Endothelial cell of umbilical vein (primary cell): ENCODE measurements at places on chromosomes 5 and 9. TPM values are rescaled to one million over a fixed set of nuclear protein-coding genes. Genes with fewer than 3 reads are reported as not detected.
A peak's percentile ranks its signal among the peaks of the same experiment; 100 is the strongest.

DNA sequence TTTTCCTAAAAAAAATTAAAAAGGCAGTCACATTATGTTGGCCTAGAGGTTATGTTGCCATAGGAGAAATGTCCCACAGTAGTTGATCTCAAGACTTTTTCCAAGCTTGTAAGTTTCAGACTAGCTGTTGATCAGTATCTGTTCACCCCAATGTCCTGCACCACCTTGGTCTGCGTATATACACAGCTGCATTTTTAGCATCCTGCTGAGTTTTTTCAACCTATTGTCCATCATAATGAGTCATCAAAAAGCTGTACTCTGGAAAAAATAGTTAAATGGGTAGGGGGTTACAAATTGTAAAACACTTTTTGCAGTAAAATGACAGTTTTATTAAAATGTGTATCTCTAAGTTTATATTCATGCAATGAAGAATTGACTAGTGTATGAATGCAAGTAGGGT lies 53.2 kb upstream of the TMEM171 start:
- DNase-seq = peak; percentile 78

DNA sequence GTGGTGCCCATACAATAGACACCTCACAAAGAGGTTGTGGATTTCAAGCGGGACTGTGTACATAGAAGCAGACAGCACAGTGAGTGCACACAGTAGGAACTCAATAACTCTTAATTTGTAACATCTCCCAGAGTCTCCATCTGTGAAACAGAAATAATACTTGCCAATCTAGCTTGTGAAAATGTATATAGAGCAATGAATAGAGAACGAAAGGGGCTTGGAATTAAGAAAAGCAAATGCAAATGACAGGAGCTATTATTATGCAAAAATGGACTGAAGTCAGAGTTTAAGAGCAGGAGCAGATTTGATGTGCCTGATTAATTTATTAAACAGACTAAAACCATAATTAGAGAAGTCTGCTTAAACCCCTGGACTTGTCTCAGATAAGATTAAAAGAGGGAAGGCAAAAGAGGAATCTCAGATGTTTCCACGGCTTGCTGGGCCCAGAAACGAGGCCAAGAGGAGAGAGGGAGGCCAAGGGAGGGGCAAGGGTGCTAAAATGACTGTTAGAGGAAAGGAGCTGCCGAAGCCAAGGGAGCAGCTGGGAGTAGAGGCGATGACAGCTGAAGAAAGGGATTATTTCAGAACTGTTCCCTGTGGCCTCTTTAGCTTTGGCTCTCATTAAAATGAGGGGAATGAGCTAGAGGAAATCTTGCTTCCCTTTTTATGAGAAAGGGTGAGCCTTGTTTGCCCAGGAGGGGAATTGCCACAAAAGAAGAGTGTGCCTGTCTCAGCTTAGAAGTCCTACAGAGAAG lies 72.1 kb downstream of the FEM1C start:
- DNase-seq = no peak

GRCh38 chr5:172671091-172671490 lies 30.0 kb downstream of the NEURL1B start:
- no peak for DNase-seq

DNA sequence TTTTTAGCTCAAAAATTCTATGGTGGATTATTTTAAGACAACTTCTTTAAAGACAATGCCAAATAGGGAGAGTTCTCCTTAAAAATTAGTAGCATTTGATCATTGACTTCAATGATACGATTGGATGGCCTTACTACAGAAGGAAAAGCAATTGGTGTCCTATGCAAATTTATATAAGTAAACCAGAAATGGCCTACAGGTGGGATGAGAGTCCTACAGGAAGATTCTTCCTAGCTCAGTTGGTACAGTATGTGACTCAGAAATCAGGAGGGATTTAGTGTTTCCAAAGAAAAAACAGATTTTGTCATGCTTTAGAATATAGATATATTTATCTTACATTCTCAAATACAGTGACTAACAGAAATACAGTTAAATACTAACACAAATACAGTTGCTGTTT lies 6.5 kb downstream of the ANKRA2 start:
- DNase-seq = no peak

DNA sequence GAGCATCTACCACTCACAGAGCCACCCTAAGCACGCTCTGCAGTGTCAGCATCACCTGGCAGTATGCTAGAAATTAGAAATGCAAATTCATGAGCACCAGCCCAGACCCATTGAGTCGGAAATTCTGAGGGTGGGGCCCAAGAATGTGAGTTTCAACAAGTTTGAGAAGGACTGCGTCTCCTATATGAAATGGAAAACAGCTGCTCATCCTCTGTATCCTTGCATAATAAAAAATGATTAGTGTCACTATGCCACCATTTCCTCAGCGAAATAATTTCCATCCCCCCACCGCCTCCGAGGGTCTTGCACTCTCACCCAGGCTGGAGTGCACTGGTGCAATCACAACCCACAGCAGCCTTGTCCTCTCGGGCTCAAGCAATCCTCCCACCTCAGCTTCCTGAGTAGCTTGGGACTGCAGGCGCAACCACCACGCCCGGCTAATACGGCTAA lies 1.3 kb upstream of the IQGAP2 start:
- DNase-seq = no peak

- DNase-seq = no peak
Observed at GRCh38 chr5:63164838-63165535, 586.4 kb downstream of the LRRC70 start.

DNA sequence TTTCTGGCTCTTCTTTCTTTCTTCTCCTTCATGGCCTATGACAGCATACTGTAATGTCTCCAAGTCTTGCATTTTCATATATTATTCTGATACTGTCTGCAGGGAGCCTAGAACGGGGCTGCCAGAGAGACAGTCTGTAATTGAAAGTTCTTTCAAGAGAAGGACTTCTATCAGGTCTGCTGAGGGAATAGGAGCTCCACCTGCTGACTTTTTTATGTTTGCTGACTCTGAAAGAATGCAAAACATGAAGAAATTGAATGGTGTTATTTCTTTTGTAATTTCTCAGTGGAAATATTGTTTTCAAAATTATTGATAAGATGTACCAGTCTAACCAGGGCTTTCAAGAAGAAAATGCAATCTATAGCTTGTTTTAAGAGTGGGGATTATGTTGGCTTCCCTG lies 121.9 kb upstream of the RFX3 start:
- peak; percentile 18 for DNase-seq

DNA sequence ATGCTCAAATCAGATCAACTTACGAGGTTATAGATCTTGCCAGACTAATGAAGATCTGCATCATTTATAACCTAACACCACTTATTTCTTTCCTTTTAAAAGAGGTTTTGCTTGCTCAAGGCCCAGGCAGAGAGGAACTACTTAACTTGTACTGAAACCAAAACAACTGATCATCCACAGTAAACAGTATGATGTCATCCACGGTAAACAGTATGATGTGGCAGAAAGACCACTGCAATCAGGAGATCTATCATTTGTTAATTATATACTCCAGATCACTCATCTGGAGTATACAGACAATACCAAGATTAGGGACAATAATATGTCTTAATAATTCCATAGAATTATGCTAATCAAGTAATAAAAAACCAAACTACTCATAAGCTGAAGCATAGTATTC lies 116.8 kb downstream of the ADAMTS6 start:
- DNase-seq = no peak

GRCh38 chr5:169803077-169803981 lies 166.3 kb downstream of the DOCK2 start:
- no peak for DNase-seq

GRCh38 chr9:72384710-72385485 lies 19.9 kb upstream of the ZFAND5 start:
- no peak for DNase-seq

DNA sequence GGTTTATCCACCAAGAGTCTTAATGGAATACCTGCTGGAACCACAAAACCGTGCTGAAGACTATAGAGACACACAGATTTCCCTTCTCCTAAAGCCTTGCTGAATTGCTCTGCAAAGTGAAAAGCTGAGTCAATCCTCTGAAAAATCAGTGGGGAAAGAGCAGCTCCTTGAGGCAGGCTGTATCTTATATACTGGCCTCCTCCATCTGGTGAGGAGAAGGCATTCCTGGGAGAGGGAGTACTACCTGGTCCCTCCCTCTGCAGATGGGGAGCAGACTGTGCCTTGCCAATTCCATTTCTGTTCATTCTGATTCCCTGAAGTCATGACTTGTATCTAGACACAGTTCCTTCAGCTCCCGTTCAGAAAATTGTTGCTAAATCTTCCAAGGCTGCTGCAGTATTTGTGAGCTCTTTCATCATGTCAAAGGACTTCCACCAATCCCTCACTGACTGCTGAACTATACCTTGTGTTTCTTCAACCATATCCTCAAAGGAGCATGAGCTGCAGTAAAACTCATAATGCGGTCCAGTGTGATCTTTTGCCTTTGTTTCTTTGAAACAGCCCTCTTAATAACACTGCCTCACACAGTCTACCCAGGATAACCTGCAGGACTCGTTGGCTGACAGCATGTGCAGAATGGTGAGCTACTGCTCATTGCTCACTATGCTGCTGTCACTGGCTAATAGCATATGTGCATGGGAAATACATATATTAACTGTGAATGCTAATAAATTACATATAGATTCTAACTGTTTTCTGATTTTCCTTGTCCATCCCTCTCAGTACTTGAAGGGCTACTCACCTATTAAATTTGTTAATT lies 84.5 kb downstream of the FOXD1 start:
- DNase-seq = no peak

DNA sequence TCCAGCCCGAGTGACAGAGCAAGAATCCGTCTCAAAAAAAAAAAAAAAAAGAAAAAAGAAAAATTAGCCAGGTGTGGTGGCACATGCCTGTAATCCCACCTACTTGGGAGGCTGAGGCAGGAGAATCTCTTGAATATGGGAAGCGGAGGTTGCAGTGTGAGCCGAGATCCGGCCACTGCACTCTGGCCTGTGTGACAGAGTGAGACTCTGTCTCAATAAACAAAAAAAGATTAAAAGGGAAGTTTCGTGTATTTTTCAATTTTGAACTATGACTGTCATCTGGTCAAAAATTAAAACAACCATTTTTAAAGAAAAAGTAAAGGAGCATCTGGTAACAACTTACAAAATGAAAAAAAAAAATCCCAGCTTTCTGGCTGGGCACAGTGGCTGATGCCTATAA lies 36.3 kb upstream of the PLIN2 start:
- DNase-seq = no peak

DNA sequence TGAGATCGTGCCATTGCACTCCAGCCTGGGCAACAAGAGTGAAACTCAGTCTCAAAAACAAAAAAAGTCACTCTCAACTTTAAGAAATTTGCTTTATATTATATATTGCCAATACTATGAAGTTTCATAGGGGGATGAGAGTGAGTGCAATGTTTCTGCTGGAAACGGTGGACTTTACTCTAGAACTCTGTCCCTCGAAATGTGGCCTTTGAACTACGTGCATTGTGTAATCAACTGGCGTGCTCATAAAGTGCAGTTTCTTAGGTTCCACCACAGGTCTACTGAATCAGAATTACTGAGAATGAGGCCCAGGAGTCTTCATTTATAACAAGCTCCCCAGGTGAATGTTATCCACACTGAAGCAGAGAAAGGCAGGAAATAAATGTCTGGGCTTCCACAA lies 24.1 kb downstream of the OR2K2 start:
- DNase-seq = no peak

DNA sequence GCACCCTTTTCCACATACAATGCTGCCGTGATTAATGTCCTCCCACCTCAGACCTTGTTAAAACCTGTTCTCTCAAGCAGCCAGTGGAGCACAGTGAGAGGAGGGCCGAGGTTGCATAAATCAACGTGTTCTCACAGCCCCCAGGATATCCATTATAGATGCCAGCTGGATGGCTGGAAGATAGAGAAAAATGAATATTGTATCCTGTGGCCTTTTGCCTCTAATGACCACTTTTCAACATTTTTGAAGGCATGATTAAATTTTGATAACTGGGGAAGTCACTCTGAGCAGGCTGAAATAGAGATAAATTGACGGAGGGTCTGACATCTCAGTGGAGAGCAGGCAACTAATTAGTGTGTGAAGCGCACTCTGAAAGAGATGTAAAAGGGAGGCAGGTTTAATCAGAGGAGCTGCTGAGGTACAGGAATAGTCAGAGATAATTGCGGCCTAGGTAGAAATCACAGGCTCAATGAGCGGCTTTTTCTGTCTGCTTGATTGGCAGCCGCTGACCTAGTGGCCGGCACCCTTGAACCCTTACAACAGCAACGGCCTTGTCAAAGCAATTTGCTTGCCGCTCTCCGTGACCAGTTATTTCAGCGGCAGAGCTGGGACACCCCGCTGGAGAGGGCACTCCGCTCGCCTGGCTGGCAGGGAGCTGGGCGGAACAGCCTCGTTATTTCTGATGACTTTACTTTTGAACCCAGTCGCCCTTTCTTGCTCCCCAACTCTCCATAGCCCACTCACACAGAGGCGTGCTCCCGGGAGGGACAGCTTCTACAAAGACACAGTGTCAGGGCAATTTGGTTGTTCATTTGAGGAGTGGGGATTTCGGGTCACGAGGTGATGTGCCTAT lies 560.7 kb downstream of the PSAT1 start:
- no peak for DNase-seq

GRCh38 chr9:90070056-90070455 lies 465.2 kb downstream of the GADD45G start:
- no peak for DNase-seq

DNA sequence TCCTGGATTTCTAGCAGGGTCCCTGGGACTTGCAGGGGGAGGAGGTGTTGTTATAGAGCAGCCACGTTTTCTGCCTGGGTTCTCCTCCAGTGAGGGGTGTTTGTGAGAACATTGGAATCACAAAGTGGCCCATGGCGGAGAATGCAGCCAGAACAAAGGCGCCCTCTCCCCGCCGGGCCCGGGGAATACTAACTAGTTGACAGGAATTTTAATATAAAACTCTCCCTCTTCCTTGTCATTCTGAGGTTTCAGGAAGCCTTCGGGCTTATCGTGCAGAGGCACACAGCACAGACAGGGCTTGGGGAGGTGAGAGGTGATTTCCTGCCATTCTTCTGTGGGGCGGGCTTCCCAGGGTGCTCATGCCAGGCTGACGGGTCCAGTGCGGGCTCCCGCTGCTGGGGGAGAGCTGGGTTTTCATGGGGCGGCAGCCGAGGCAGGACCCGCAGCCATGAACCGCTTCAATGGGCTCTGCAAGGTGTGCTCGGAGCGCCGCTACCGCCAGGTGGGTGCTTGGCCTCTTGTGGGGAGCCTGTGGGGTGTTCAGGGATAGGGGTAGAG lies 37.7 kb downstream of the RGS3 start:
- DNase-seq = peak; percentile 98

DNA sequence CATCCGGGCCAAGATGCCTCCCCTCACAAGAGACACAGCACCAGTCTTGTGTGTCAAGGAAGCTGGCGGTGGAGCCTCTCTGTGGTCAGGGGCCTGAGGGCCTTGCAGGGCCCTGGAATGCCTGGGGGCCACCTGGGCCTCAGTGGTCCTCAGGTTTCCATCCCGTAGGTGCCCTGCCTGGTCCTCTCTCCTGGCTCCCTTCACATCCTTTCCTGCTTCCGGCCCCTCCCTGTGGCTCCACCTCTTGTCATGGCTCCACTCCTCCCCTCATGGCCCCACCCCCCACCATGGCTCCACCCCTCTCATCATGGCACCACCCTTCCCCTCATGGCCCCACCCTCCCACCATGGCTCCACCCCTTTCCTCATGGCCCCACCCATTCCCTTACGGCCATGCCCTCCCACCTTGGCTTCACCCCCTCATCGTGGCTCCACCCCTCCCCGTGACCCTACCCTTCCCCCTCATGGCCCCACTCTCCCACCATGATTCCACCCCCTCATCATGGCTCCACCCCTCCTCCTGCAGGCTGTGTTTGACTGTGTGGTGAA lies 175.8 kb downstream of the CACNA1B start:
- DNase-seq = no peak

The FBP1 gene
- polyA plus RNA-seq = 1.9 and 2.5 TPM in 2 replicates

The GDNF gene
- not detected in 2 replicates for polyA plus RNA-seq

The TCF7 gene
- polyA plus RNA-seq = 1.5 and 1.8 TPM in 2 replicates

The RHOBTB3 gene
- 42.2 and 52.1 TPM in 2 replicates for polyA plus RNA-seq

The DCAF10 gene
- 11.3 and 13.1 TPM in 2 replicates for polyA plus RNA-seq

The RAD50 gene
- 5.2 and 6.1 TPM in 2 replicates for polyA plus RNA-seq

The FAT2 gene
- not detected in 2 replicates for polyA plus RNA-seq

The NEURL1B gene
- 0.40 and 0.44 TPM in 2 replicates for polyA plus RNA-seq
